Stimulated activated CD4-positive, alpha-beta T cell treated with anti-CD3 and anti-CD28 coated beads, Interleukin-1b, Interleukin-23, amount 100 ng/mL, for 1 hour (primary cell): ENCODE measurements at places on chromosomes 5 and 9.

GRCh38 chr9:115944166-115944948, 209.2 kb upstream of the PAPPA start:
- no peak for DNase-seq

DNA sequence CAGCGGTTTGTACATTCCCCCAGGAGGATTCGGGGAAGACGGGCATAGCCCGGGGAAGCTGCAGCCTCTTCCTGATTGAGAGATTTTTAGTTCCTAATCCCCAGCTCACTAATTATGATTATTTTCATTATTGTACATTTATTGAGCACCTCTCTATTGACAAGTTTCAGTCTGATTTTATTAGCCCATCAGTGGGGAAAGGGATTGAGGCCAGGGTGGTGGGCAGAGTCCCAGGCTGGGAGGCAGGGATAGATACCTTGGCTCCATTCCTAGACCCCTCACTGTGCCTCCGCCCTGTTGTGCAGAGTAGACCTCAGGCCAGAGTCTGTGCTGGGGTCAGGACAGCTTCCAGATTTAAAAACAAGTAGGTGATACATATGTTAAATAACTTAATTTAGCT, 27.2 kb downstream of the TCOF1 start:
- no peak for DNase-seq

GRCh38 chr9:130555968-130556367, 23.4 kb upstream of the FUBP3 start:
- no peak for DNase-seq

DNA sequence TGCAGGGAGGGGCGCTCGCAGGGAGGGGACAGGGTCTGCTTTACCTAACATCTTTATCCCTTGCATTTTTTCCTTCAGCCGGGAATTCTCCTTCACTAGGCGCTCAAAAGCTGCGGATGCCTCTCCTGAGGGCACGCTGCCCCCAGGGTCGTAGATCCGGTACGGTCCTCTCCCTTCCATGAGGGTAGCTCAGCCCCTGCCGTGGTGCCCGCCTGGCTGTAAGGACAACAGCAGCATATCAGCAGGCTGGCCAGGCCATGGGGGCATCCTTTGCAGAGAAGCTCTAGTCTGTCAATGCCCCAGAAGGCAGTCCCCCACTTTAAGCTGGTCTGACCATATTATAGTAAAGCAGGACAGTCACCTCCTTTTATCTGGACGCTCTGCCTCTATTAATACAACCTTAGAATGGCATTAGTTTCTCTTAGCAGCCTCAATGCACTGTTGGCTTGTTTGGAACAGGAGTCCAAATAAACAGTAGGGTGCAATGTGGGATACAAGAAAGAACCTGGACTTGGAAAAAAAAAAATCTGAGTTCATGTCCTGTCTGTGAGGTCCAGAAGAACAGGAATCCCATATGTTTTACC, 15.8 kb downstream of the TNIP1 start:
- DNase-seq, result no peak
